ENCODE measurements at places on chromosomes 3 and 15.

DNA sequence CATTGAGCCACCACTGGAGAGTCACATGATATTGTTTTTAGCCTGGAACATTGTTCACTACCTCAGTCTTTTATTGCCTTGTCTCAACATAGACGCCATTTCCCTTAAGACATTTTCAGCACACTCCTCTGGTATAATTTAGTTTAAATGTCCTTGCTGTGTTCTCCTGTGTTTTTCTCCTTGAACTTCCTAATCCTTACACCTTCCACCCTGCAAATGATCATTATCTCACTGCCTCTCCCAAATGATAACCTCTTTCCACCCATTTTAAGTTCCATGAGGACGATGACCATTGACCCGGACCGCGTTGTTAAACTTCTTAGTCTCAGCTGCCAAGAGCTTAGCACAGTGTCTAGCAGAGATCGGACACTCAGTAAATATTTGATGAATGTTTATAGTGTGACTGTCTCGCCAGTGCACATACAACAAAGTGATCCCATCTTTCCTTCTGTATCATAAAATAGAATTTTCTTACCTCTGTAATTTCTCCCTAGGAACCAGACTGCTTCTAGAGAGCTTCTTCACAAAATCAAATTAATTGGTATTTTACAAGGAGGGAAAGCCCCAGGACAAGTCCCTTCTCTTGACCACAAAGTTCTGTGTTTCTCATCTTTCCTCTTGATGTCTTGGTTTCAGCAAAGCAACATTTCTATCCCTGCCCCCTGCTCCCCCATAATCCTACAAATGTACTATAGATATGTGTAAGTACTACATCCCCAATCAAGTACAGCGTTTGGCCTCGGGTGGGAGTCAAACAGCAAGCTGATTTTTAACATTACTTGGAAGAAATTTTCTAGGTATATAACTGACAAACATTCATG is 429.6 kb downstream of the LPP start:
- DNase-seq = no peak

DNA sequence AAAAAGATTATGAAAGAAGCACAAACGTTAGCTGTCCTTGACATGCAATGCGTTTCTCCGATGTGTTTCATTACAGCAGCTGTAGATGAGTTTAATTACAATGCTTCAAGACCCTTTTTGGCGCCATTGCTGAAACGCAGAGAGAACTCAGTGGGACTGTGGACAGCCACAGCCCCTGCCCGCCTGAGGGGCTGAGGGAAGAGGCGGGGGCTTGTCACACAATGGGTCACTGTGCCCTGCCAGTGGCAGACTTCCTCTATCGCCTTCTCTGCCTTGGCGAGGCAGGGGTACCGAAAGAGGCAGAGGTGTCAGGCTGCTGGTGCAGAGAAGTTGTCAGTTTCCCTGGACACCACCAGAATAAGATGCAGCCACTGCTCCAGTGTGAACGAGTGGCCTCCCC is 252.0 kb downstream of the NR2F2 start:
- DNase-seq = no peak

DNA sequence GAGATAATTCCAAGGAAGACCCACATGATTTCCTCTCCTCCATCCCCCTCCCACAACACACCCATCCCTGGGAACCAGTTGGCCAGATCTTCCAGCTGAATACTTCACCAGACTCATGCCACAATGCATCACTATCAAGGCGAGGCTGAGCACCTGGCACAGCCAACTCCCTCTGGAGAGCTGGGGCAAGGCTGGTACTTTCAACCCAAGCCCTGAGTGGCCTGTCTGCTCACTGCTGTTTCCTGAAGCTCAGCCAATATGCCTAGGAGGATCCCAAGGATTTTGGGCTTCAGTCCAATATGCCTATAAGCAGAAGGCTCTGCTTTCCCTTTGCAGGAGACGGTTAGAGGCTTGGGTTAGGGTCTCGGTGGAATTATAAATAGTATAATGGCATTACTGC is 90.9 kb upstream of the NEO1 start:
- no peak for DNase-seq

- no peak for DNase-seq
Observed at GRCh38 chr3:62184559-62184958, 188.8 kb downstream of the FEZF2 start.

GRCh38 chr3:16960125-16960524 is 75.4 kb downstream of the PLCL2 start:
- DNase-seq = no peak

- DNase-seq = no peak
Observed at GRCh38 chr3:66555214-66555844, 54.5 kb upstream of the LRIG1 start.
